ENCODE measurements at places on chromosomes 16 and 17. TPM values are rescaled to one million over a fixed set of nuclear protein-coding genes. Genes with fewer than 3 reads are reported as not detected.
A peak's percentile ranks its signal among the peaks of the same experiment; 100 is the strongest.

DNA sequence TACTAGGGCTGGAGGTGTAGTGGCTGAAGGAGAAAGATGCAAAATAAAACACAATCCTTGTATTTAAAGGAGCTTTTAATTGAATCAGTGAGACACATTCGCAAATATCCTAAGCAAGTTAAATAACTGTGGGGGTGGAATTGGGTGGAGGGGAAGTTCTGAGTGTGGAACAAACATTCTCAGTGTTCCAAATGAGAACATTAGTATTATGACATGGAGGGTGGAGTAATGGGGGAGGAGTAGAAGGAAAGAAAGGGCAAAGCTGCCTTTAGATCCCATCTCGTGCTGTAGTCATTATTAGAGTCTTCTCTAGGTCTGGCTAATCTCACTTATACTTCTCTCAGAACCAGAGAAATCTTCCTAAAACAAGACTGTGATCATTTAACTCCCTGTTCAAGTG lies 169.7 kb downstream of the ANKFN1 start:
- DNase-seq, result no peak

- no peak for DNase-seq
These were observed 19.7 kb upstream of the SNTB2 start for GRCh38 chr16:69166946-69167930.

- DNase-seq, result no peak
These were observed 394.3 kb downstream of the CDH13 start for GRCh38 chr16:83021045-83021444.

- DNase-seq, result peak; percentile 58
These were observed 240.0 kb downstream of the C16orf95 start for GRCh38 chr16:87076950-87077749.

- no peak for DNase-seq
These were observed 4.6 kb downstream of the CLUH start for GRCh38 chr17:2706911-2707510.

DNA sequence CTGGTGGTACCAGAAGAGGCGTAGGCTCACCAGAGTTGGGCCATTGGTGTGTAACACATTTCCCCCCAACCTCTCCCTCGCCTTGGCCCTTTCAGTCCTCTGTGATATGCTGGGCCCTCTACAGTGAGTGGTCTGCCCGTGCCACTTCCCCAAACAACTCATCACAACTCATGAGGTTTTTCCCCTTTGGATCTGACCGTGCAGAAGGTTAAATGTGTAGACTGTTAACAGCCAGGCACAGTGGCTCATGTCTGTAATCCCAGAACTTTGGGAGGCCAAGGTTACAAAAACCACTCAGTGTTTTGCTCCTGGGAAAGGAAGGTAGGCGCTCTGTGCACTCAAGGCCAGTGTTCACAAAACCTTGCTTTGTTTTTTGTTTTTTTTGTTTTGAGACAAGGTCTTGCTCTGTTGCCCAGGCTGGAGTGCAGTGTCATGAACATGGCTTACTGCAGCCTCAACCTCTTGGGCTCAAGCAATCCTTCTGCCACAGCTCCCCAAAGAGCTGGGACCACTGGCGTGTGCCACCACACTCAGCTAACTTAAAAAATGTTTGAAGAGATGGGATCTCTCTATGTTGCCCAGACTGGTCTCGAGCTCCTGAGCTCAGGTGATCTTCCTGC lies 11.3 kb upstream of the CYB5B start:
- no peak for DNase-seq

GRCh38 chr16:8764525-8765250 lies 32.8 kb downstream of the TMEM186 start:
- no peak for DNase-seq

- no peak for DNase-seq
These were observed 803 bp downstream of the APOBR start for GRCh38 chr16:28495098-28495793.

GRCh38 chr16:4182581-4183236 lies 59.2 kb downstream of the SRL start:
- no peak for DNase-seq

GRCh38 chr17:1560101-1560857 lies 2.3 kb downstream of the PITPNA start:
- DNase-seq, result no peak

- DNase-seq, result no peak
These were observed 61.5 kb downstream of the GNAO1 start for GRCh38 chr16:56252835-56253234.

- no peak for DNase-seq
These were observed 252.2 kb downstream of the CPPED1 start for GRCh38 chr16:12551530-12551929.

GRCh38 chr16:10932959-10933710 lies 9.1 kb downstream of the DEXI start:
- DNase-seq, result no peak

DNA sequence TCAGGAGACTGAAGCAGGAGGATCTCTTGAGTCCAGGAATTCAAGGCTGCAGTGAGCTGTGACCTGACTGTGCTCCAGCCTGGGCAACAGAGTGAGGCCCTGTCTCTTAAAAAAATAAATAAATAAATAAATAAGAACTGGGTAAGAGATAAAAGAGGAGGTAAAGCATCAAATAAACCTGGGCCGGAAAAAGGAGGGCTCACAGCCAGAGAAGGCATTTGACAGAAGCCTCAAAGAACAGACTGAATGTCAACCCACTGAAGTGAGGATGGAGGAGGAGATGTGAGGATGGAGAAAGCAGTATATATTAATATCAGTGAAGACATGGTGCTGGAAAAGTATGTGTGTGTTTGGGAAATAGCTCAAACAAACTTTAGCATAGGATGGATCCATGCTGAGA lies 6.1 kb downstream of the NOG start:
- no peak for DNase-seq

- no peak for DNase-seq
These were observed 90.7 kb upstream of the CLEC18B start for GRCh38 chr16:74511961-74512360.

GRCh38 chr17:31250229-31250628 lies 46.8 kb downstream of the OMG start:
- no peak for DNase-seq

DNA sequence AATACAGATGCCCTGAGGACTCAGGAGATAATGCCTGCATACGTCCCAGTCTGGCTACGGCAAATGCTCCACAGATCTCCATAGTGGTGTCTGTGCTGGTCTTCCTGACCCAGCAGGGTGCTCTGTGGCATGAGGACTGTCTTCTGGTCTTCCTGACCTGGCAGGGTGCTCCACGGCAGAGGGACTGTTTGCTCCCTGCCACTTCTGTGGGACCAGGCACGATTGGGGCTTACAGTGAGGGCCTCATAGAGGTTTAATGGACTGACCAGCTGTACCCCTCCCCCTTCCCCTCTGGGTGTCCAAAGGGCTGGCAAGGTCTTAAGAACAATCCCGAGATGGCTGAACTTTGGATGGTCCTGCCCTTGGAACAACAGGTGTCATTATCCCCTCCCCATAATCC lies 123.1 kb downstream of the C16orf78 start:
- no peak for DNase-seq

DNA sequence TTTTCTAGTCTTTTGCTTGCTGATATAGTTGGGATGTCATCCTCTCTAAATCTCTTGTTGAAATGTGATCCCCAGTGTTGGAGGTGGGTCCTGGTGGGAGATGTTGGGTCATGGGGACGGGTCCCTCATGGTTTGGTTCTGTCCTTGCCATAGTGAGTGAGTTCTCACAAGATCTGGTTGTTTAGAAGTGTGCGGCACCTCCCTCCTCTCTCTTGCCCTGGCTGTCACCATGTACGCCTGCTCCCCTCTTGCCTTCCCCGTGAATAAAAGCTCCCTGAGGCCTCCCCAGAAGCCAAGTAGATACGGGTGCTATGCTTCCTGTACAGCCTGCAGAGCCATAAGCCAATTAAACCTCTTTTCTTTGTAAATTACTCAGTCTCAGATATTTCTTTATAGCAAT lies 15.2 kb downstream of the IL4R start:
- no peak for DNase-seq

GRCh38 chr16:64964126-64964540 lies 157.7 kb downstream of the CDH11 start:
- DNase-seq, result peak; percentile 29

DNA sequence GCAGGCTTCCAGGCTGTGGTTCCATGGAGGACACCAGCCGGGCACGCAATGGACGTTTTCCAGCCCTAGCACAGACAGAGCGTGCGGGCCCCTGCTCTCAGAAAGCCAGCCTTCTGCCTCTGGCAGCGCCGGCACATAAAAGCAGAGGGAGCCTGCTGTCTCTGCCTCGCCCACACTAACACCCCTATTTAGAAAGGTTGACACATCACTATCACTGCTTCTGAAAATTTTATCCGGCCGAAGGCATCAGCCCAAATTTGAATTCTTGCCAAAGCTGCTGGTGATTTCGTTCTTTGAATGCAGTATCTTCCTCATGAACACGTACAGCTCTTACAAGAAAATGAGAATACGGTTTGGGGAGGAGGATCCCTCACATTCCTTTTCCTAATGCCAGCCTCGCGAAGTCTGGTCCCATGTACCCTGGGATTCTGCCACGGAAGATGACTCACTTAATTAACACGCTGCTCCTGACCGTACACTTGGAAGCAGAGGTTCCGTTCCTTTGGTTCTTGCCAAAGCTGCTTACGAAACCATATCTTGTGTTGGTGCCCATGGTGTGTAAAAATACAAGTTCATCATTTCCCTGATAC lies 1.3 kb upstream of the RAB11FIP3 start:
- peak; percentile 98 for DNase-seq

DNA sequence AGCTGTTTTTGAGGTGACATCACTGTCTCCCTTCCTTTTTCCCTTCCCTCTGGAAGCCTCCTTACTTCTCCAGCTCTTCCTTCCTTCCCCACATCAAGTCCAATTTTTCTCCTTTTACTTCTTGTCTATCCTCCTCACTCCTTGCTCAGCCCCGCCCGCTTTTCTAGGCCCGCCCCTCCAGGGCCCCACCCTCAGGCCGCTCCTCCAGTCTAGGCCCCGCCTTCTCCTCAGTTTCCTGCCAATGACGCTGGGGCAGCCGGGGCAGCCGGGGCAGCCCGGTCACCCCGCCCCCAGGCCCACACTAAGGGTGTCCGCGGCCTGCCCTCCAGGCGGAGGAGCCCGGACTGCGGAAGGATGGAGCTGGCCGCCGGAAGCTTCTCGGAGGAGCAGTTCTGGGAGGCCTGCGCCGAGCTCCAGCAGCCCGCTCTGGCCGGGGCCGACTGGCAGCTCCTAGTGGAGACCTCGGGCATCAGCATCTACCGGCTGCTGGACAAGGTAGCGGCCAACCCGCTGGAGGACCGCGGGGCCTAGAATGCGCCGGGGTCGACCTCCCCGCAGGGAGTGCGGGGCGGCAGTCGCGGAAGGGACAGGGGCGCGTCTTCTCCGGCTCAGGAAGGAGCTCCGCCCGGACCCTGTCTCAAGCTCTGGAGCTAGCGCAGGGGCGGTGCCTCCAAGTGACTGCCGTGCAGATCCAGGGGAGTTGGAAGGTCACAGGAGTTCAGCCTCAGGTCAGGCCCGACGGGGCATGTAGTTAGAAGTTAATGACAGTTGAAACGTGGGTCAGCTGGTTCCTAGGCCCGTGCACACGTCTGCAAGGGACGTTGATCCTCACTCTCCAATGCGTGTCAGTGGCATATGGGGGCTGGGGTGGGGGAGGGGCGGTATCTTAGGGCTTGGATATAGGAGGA lies at the start of gene PCTP:
TSS of gene PCTP (plus strand) at position 302 of the 908 bp plus-strand sequence. CDS start at position 355, 53 bp downstream.
- peak; percentile 94 for DNase-seq

GRCh38 chr17:77374170-77374936 lies 233.6 kb downstream of the SEC14L1 start:
- DNase-seq, result peak; percentile 87

DNA sequence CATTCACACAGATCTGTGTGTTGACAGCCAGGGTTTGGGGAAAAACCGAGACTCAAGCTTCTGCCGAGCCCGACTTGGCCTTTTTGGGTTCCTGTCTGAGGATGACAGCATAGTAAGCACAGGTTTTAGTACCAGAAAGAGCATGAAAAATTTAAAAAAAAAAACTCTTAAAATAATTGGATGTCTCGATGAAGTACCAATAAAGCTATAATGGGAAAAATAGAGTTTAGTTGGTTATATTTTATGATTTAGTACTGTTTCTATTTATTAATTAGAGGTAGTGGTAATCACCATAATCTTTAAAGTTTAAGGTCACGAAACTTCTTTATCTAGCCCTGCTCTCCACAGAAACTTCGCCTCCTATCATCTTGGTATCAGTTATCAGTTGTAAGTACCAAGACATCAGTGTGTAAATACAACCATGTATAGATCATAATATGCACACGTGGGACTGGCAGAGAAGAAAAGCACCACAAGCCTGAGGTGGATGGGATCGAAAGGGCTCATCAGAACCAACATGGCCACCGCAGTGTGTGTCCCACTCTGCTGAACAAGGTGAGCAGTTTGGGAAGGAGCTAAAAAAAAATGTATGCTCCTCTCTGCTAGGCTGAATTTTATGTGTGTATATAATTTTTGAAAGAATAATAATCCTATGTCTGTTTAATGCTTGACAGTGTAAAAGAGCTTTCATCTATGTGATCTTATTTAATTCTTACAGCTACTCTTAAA lies 14.4 kb upstream of the EEF2K start:
- DNase-seq, result no peak

DNA sequence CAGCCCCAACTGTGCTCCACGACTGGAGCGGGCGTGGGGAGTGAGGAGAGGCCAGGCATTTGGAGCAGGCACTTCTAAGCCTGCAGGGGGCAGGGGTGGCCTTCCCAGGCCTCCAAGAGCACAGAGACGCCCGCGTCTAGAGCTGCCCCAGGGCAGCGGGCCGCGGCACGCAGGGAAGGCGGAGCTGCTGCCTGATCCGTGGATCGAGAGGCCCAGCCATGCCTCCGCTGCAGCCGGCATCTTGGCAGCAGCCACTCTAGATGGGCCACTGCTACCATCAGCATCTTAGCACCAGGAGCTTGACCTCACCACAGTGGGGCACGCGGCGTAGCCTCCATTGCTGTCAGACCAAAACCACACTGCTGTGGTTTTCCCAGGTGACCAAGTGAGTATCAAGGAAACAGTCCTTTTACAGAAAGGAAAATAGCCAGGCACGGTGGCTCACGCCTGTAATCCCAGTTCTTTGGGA lies 20.4 kb upstream of the WDR45B start:
- DNase-seq, result peak; percentile 43

DNA sequence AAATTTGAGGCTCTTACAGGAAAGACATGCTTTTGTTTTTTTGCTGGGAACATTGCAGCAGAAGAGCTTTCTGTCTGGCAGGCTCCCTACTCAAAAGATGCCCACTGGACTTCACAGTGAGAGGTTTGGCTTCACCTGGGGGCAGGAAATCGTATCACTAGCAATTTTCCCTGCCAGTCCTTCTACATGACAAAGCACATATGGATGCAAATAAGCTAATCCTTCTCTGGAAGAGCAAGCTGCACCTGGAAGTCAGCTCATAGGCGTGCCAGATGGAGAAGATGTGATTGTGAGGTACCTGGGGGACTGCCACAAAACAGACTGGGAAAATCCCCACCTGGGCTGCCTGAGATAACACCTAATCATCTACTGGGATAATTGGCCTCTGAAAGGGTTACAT lies 195.0 kb upstream of the CPHXL start:
- no peak for DNase-seq

- no peak for DNase-seq
These were observed 769 bp downstream of the TMEM88 start for GRCh38 chr17:7855660-7856010.

GRCh38 chr16:85750146-85750826 lies 610 bp downstream of the C16orf74 start:
- DNase-seq, result no peak

Gene RAB26
- total RNA-seq, result 1.6 TPM

Gene CNGB1
- not detected for total RNA-seq

Gene NACA2
- not detected for total RNA-seq

Gene VPS35L
- total RNA-seq, result 41.8 TPM

Gene OTOP2
- total RNA-seq, result not detected

Gene KDM6B
- total RNA-seq, result 1.8 TPM

Gene ZNF423
- total RNA-seq, result not detected

Gene ZNF23
- 11.7 TPM for total RNA-seq

Gene GAS2L2
- not detected for total RNA-seq

Gene MFAP4
- total RNA-seq, result 0.13 TPM

Gene C17orf67
- 0.69 TPM for total RNA-seq

Gene TP53
- 35.5 TPM for total RNA-seq

All from LHCN-M2 (cell line).